NCI-H146 (cell line): ENCODE measurements at places on chromosomes 4 and X.
A peak's percentile ranks its signal among the peaks of the same experiment; 100 is the strongest.

- DNase-seq = no peak
Observed at GRCh38 chr4:2222838-2223237, 19.1 kb downstream of the HAUS3 start.

GRCh38 chr4:108493596-108493931, 126.8 kb upstream of the RPL34 start:
- no peak for DNase-seq

GRCh38 chr4:85548116-85548515, 73.2 kb downstream of the ARHGAP24 start:
- DNase-seq = no peak

- peak; percentile 63 for DNase-seq
Observed at GRCh38 chr4:181835348-181835747, 407.9 kb upstream of the TENM3 start.

GRCh38 chr4:86895692-86896488, 3.7 kb upstream of the C4orf36 start:
- DNase-seq = peak; percentile 27

GRCh38 chrX:29690061-29690460, 525.3 kb upstream of the MAGEB2 start:
- no peak for DNase-seq
